Memory B cell (primary cell): ENCODE measurements at places on chromosomes 6 and 20.

DNA sequence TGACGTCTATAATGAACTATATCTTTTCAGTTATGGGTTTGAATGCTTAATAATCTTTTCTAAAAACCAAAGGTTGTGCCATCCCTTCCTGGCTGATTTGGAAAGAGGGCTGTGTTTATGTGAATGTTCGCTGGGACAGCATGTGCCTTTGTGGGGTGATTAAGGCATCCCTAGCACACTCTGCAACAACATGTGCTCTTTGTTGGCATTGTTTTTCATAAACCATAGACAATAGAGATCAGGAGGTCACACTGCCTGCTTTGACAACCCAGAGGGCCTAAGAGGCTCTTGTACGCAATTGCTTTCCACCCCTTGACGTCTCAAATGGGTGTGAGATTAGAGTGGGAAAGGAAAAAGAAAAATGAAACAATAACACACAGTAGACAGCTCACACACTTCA is 116.0 kb downstream of the LRRC1 start:
- no peak overlapping the region for H3K27ac ChIP-seq
- no peaks in the 10 kb centered on the region for H3K27me3 ChIP-seq
- H3K36me3 ChIP-seq = peaks cover 28% of the 10 kb centered on the region
- H3K4me1 ChIP-seq = no peaks in the 10 kb centered on the region

DNA sequence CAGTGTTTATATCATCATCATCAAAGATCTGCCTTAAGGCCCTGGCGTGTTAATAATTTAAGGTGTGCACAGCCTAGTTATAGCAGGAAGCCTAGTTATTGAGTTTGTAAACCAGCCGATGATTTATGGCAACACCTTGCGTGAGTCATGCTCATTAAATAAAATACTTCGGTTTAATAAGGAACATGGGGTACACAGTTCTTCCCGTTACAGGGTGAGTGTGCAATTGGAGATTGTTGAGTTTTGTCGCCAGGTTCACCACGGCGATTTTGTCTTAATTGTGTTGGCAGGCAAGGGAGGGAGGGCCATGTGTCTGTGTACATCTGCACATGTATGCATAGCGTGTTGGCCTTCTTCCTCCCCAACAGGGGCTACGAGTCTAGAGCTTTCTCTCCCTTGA is 104.0 kb downstream of the TFAP2A start:
- no peak overlapping the region for H3K4me3 ChIP-seq
- DNase-seq = no peak
- H3K4me1 ChIP-seq = no peaks in the 10 kb centered on the region
- no peak overlapping the region for H3K27ac ChIP-seq
- no peaks in the 10 kb centered on the region for H3K36me3 ChIP-seq
- no peaks in the 10 kb centered on the region for H3K27me3 ChIP-seq

DNA sequence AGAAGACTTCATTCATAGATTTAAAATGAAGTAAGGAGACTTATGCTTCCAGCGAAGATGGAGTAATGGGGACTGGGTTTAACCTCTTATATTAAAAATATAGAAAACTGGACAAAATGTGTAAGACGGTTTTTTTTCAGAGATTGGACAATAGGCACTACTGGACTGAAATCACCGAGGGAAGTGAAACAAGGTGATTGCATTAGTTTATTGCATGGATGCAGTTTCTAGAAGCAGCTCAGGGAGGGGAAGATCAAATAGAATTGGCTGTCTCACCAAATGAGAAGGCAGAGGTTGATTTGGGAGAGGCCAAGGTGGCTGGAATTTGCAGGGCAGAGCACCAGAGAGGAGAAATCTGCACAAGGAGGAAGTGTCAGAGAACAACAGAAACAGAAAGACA is 162.6 kb downstream of the DNAH8 start:
- H3K27ac ChIP-seq = no peak overlapping the region
- peaks cover 1% of the 10 kb centered on the region for H3K36me3 ChIP-seq
- no peak overlapping the region for H3K4me3 ChIP-seq
- H3K4me1 ChIP-seq = no peaks in the 10 kb centered on the region
- DNase-seq = no peak
- H3K27me3 ChIP-seq = peaks cover 5% of the 10 kb centered on the region

DNA sequence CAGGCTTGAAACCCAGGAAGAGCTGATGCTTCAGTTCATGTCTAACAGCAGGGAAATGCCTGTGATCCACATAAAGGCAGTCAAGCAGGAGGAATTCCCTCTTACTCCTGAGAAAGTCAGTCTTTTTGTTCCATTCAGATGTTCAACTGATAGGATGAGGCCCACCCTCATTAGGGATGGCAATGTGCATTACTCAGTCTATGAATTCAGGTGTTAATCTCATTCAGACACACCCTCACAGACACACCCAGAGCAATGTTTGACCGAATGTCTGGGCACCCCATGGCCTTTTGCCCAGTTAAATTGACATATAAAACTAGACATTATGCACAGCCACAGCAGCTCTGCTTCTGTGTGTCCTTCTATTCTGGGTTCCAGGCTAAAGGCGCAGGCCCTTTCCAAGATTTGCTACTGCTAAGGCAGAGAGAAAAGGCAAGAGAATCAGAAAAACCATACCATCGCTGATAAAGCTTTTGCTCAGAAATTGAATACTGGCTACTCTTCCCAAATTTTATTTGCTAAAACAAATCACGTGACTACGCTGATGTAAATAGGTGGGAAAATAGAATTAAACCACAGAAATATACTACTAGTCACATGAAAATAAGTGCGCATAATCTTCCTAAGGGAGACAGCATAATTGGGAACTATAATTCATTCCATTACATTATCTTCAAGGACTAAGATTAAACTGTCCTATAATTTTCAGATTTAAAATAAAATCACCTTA is 625.0 kb upstream of the MAN1A1 start:
- no peak overlapping the region for H3K27ac ChIP-seq
- no peak overlapping the region for H3K4me3 ChIP-seq
- no peaks in the 10 kb centered on the region for H3K36me3 ChIP-seq
- DNase-seq = no peak
- no peaks in the 10 kb centered on the region for H3K27me3 ChIP-seq

DNA sequence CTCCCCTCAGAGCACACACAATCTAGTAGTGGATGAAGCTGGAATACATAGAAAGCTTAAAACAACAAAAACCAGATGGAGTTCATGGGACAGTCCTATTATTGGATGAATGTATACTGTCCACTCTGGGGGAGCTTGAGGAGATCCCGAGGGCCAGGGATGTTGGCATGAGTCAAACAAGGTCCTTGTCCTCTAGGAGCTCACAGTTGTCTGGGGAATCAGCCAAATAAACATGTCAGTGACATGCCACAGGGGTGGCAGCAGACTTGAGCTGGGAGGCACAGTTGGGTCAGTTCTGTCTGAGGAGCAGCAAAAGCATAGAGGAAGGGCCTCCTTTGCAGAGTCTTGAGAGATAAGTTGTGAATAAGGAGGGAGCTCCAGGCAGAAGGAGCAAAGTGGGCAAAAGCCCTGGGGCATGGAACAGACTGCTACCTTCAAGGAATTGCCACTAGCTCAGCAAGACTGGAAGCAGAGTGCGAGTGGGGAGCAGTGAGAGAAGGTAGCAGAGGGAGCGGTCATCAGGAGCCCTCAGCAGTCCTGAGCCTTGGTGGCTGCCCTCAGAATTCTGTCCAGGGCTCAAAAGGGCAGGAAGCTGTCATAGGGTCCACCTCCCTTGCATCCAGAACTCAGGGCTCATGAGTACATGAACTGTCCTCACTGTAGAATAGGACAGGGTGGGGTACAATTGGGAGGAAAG is 22.1 kb downstream of the L3MBTL1 start:
- H3K36me3 ChIP-seq = peaks cover 2% of the 10 kb centered on the region
- H3K27me3 ChIP-seq = peaks cover 1% of the 10 kb centered on the region
- H3K4me1 ChIP-seq = no peaks in the 10 kb centered on the region
- no peak for DNase-seq
- H3K4me3 ChIP-seq = no peak overlapping the region
- H3K27ac ChIP-seq = no peak overlapping the region

DNA sequence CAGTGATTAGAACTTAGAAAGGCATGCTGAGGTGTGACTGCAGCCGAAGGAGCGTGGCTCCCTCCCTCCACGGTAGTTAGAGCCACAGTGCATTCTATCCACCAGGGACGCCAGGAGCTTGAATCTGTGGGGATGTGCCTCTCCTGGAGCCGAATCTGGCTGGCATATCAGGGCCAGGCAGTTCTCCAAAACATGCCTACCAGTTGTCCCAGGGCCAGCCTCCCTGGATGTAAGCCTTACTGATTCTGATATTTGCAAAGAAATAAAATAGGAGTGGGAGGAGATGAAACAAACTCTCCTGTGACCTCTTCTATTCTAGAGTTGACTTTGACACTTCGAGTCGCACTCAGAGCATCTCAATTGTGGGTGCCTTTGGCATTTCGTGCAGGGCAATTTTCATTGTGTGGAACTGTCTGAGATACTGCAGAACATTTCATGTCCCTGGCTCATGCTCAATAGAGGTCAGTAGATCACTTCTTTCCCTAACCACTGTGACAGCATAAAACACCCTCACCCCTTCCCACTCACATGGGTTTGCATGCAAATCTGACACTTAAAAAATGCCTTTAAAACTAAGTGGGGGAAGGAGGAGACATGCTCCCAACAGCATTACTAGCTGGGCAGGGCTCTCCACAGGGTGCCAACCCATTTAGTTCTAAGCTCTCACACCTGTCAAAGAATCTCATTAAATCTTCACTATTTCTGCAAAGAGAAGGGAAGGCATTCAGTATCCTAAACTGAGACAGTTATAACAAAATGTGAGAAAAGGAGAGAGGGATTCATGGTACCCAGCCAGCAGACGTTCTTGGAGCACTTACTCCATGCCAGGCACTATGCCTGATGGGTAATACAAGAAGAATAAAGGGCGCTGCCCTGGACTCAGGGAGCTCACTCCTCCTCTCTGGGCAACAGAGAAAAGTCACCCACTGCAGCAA is 378.9 kb downstream of the PREX1 start:
- no peak overlapping the region for H3K4me3 ChIP-seq
- no peak for DNase-seq
- peaks cover 10% of the 10 kb centered on the region for H3K27me3 ChIP-seq
- H3K27ac ChIP-seq = no peak overlapping the region

DNA sequence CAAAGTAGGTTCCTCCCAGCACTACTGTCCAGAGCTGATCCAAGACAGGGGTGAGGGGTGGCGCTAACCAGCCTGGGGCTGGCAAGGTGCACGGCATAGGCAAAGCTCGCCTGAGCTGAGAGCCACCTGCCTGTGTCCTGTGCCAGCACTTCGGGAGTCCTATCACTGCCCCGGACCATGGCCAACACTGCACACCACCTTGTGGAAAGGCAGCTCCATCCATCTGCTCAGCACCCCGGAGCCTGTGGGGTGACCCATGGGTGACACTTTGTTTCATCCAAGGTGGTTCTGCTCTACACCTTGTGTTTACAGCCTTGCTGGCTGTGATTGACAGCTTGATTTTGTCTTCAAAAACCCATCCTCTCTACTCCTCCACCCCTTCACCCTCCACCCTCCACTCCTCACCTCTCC is 32.9 kb upstream of the GATA5 start:
- peaks cover 2% of the 10 kb centered on the region for H3K36me3 ChIP-seq
- peaks cover 4% of the 10 kb centered on the region for H3K27me3 ChIP-seq
- H3K27ac ChIP-seq = no peak overlapping the region
- no peak for DNase-seq

GRCh38 chr6:41608443-41609151 is 29.7 kb upstream of the MDFI start:
- H3K27ac ChIP-seq = no peak overlapping the region
- no peak for DNase-seq
- no peak overlapping the region for H3K4me3 ChIP-seq
- peaks cover 17% of the 10 kb centered on the region for H3K27me3 ChIP-seq

DNA sequence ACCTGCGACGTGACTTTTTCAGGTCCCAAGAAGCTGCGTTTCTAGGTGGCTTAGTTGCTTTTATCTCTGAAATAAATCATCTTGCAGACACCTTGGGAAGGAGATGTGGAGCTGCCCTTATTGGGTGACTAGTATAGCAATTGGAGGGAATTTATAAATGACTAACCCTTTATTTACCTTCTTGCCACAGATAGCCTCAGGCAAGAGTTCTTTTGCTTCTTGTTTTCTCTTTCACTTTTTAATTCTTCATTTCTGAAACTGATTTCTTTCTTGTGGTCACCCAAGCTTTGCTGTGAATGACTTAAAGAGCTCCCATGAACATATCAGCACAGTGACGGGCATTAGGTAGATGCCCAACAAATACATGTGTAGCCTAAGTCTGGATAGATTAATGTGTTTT is 3.0 kb downstream of the ADGRF4 start:
- peaks cover 4% of the 10 kb centered on the region for H3K27me3 ChIP-seq
- no peaks in the 10 kb centered on the region for H3K4me1 ChIP-seq
- no peak overlapping the region for H3K4me3 ChIP-seq
- DNase-seq = no peak
- no peak overlapping the region for H3K27ac ChIP-seq

GRCh38 chr20:35854713-35855348 is 83.0 kb downstream of the PHF20 start:
- peak overlapping the region; percentile 47 for H3K27ac ChIP-seq
- H3K36me3 ChIP-seq = peaks cover 23% of the 10 kb centered on the region
- H3K4me1 ChIP-seq = peaks cover 15% of the 10 kb centered on the region
- no peaks in the 10 kb centered on the region for H3K27me3 ChIP-seq

GRCh38 chr6:3163248-3163594 is 5.9 kb upstream of the TUBB2A start:
- H3K4me1 ChIP-seq = peaks cover 16% of the 10 kb centered on the region
- H3K27ac ChIP-seq = peak overlapping the region; percentile 56
- H3K4me3 ChIP-seq = peak overlapping the region; percentile 92
- H3K27me3 ChIP-seq = no peaks in the 10 kb centered on the region
- H3K36me3 ChIP-seq = no peaks in the 10 kb centered on the region

DNA sequence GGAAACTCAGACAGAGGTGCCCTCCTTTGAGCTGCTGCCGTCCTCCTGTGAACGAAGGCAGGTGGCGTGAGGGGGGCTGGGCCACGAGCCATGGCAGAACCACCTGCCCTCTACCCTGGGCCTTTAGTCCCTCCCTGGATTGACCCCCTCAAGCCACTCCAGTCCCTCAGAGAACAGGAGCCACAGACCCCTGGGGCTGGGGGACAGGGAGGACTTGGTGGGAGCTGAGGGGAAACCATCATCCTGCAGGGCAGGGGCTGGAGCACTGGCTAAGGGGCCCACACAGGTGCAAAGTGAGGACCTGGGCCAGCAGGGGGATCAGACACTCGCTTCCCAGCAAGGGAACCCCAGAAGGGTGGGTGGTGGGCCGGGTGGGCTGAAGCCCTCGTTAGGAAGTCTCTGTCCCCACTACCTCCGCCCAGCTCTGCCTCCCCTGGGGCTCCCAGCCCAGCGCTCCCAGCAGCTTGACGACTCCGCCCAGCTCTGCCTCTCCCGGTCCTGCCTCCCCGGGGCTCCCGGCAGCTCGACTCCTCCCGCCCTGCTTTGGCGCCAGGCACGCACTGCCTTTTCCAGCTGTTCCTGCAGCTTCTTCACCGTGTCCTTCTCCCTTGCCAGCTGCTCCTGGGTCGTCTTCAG is 44.4 kb downstream of the DSTN start:
- peaks cover 2% of the 10 kb centered on the region for H3K36me3 ChIP-seq
- no peaks in the 10 kb centered on the region for H3K27me3 ChIP-seq
